ENCODE measurements at places on chromosomes 6 and 20.

GRCh38 chr6:35219683-35220326, 6.0 kb downstream of the SCUBE3 start:
- DNase-seq, result no peak

DNA sequence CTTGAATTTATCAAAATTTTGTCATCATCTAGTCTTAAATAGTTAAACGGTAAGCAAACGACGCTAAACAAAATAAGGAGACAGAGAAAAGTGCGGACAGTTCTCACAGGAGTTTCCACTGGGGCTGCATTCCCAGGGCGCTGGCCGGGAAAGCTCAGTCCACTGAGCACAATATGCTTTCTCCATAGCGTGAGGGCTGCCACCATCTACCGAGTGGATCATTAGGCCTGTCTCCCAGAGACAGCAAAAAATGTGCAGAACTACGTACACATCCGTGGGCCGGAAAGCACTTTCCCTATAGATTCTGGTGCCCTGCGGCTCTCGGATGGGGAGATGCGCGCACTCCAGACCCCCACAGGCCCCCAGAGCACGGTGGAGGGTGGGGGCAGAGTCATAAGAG, 84.9 kb downstream of the THBS2 start:
- DNase-seq, result no peak

DNA sequence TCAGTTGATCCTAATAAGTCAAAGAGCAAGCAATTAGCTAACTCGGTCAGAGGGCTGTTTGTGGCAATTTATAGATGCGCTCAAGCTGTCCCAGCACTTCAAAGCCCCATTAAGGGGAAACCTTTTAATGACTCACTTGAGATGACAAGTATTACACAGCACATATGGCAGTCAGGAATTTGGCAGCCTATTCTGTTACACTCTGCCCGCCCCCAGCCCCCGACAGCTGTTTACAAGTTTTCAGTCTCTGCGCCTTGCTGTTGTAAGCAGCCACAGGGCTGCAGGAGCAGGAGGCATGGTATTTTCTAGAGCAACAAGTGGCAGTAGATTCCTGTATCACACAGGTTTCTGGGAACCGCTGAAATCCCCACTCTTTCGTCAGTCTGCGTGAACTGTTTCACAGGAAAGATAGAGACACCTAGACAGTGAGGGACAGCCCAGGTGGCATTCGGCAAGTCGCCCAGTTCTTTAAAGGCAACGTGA, 263.0 kb downstream of the FOXC1 start:
- no peak for DNase-seq

DNA sequence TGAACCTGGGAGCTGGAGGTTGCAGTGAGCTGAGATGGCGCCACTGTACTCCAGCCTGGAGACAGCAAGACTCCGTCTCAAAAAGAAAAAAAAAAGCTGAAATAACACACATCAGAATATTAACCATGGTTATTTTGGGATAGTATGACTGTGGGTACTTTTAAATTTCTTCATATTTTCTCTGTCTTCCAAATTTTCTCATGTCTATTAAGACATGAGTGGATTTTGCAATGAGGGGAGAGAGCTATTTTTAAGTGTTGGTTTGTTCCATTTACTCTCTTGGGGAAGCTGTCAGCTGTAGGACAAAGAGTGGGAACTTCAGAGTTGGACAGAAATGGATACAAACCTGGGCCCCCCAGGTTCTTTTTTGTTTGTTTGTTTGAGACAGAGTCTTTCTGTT, 10.3 kb downstream of the ADISSP start:
- DNase-seq, result no peak

GRCh38 chr6:105855433-105855832, 230.7 kb upstream of the PRDM1 start:
- no peak for DNase-seq

GRCh38 chr20:45897289-45897688, 6.2 kb downstream of the CTSA start:
- no peak for DNase-seq

DNA sequence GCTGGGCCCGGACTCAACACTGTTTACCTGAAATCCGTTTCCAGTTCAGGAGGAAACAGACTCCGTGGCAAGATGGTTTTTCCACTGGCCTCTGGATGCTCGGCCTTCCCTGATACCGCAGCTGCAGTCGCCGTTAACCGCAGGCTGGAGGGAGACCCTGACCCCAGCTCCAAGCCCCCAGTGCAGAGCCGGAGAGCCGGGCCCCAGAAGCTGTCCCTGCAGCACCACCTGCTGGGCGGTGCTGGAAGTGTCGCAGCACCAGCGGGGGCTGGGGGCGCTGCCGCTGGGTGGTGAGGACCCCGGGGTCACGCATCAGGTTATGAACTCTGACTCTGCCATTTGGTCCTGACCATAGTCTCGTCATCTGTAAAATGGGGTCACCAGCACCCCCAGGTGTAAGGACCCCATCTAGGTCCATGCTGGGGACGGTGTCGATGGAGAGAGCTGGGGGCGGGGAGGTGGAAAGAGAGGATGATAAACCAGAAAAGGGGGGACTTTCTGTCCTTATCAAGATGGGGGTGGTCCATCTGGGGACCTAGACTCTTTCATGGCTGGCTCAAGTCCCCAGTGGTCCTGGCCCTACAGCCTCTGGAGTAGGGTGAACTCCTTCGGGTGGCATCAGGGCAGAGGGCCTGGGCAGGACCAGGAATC, 20.8 kb upstream of the CHRNA4 start:
- no peak for DNase-seq

DNA sequence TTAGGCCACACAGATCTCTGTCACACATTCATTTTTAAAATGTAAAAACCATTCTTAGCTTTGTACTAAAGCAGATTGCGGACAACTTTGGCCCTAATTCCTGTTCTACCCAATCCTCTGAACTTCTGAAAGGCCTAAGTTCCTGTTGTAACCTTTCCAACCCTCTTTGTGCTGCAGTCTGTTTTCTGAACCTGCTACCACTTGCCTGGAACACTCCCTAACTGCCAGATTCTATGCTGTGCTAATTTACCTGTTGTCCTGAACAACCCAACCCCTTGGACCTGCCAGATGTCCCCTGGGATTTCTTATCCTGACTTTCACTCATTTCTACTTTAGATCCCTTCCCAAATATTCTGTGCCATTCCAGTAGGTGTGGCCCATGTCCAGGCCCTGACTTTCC, 398.7 kb downstream of the ZFAND3 start:
- no peak for DNase-seq

- DNase-seq, result peak; percentile 21
Observed at GRCh38 chr6:67608099-67608749, 1026.9 kb upstream of the ADGRB3 start.

DNA sequence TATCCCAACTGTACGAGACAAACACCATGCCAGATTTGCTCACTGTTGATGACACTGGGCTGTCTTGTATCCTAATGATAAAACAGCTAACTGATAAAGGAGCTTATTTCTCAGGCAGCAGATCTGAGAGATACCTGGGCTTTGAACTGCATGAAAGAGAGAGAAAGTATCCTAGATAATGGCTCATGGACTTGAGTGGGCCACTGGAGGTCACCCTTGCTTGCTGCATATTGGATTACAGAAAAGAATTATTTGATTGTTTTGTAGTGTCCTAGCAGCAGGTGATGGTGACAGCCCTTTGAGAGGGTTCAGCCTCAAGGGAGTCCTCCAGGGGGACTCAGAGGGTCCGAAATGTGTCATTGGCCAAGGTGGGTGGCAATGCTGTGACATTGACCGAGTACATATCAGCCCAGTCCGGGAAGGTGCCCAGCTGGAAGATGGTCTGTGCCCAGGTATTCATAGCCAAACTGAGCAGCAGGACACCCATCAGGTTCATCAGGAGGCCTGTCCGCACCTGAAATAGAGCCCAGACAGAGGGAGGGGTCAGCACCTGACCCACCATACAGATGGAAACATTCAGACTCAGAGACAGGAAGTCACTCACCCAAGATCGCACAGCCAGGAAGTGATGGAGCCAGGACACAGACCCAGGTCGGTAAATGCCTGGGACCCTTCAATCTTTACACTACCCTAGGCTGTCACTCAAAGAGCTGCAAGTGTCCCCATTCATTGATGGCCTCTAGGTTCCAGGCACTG, 9.4 kb upstream of the OCSTAMP start:
- DNase-seq, result no peak

DNA sequence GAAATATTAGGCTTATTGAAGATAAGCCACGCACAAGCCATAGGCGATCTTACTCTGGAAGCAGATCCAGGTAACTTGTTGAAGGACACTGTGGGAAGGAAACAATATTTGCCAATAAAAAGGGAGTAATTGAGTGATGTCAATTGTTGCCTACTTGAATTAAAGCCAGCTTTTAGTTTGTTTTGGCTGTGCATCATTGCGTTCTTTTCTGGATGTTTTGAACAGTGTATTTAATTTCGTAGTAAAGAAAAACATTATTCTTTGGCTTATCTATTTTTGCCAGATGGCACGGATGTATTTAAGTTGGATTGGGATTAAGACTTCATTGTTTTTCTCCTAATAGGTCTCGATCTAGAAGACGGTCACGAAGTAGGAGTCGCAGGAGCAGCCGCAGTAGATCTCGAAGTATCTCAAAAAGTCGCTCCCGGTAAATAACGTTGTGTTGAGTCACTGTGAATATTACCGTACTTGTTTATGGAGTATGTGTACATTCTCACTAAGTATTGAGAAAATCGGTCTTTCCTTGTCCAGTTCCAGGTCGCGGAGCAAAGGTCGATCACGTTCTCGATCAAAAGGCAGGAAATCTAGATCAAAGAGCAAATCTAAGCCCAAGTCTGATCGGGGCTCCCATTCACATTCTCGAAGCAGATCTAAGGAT, 2.6 kb downstream of the SRSF6 start:
- DNase-seq, result no peak

DNA sequence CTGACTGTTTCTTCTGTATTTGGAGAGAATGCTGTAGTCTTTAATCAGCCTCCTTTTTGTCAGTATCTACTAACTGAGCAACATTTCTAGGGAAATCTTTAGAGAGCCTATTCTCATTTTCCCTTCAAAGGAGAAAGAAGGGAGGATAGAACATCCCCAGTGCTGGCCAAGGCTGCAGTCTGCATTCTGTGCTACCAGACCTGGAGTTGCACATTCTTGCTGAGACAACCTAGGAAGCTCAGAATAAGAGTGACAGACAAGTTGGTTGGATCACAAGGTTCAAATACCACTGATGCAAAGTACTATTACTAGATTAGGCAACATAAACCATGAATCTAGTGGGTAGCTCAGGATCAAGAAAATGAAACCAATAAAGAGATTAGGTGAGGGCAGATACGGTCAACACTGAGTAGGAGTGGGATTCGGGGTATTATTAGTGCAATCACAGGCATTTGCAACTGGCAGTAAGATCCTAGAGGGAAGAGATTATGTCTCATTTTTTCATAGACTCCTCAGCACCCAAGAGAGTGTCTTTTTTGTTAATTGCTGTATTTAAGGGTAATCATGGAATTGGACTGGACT, 213.5 kb upstream of the FAM83B start:
- DNase-seq, result no peak

- no peak for DNase-seq
Observed at GRCh38 chr6:119834418-119834817, 484.9 kb upstream of the MAN1A1 start.

DNA sequence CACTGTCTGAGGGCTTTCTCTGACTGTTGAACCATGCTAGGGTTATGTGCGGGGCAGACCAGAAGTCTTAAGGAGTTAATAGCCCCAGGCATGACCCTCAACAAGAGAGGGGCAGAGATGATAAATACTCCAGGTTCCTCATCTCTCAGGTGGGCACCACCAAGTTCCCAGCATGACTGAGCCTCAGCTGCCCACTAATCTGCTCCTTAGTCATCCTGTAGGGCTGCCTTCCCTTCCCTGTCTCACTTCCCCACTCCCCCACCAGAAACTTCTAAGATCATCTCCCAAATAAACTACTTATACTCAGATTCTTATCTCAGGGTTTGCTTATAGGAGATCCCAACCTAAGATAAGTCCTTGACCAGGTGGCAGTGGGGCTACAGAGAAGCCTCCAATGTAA, 137.2 kb upstream of the PRND start:
- DNase-seq, result no peak

GRCh38 chr6:31239854-31240253, 32.0 kb downstream of the HLA-C start:
- no peak for DNase-seq

DNA sequence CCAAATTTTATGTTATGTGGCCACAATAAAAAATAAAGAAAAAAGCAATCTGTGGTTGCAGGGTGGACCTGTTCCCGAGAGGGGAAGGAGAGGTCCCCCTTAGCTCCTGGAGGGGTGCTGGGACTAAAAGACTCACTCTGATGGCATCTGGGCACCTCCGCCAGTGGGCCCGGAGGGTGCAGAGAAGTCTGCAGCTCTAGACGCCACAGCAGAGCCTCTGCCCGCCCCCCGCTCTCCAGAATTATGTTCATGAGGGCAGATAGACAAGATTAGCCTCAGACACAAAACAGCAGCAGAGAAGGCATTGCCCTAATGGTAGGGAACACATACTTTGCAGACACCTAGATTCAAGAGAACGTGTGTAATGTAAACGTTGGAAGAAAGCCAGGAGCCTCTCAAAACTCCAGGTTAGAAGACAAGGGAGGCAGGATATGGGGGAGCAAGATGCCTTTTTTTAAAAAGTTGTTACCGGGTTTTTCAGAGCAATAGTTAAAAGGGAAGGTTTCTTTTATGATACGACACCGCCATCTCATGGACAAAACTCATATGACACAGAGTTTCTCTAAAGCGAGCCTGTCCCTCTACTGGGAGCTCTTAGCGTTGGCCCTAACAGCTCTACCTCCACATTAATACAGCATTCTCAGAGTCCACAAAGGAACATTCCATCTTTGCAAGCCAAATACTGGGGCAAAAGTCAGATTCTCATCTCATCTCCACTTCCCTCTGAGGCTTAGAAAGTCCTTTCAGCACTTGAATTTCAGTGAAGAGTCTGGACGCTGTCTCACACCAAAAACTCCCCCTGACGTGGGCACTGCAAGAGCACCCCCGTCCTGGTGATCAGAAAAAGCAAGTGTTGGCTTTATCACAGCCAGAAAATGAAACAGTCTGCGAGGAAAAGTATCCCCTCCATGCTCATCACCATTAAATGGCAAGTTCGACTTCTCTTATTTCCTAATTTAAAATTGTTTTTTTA, 47.2 kb downstream of the FOXF2 start:
- DNase-seq, result peak; percentile 37

DNA sequence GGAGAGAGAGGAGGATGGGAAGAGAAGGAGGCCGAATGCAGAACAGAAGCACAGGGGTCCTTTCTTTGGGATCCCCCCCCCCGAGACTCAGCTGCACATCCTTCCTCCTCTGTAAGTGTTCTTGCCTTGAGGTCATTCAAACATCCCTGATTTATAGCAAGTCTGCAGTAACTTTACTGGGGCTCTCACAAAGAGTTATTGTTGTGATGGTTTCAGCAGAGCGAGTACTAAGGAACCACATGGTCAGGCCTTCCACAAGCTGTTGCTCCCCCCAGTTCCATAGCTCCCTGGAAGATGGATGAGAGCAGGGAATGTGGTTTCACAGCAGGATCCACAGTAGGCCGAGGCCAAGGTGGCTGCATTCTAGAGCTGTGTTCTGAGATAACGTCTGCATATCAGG, 351.4 kb upstream of the CDH4 start:
- no peak for DNase-seq

All from SHP77 treated with DMSO at 0.1 percent for 48 hours (cell line).